ENCODE measurements at places on chromosomes 16 and 17. TPM values are rescaled to one million over a fixed set of nuclear protein-coding genes. Genes with fewer than 3 reads are reported as not detected.

DNA sequence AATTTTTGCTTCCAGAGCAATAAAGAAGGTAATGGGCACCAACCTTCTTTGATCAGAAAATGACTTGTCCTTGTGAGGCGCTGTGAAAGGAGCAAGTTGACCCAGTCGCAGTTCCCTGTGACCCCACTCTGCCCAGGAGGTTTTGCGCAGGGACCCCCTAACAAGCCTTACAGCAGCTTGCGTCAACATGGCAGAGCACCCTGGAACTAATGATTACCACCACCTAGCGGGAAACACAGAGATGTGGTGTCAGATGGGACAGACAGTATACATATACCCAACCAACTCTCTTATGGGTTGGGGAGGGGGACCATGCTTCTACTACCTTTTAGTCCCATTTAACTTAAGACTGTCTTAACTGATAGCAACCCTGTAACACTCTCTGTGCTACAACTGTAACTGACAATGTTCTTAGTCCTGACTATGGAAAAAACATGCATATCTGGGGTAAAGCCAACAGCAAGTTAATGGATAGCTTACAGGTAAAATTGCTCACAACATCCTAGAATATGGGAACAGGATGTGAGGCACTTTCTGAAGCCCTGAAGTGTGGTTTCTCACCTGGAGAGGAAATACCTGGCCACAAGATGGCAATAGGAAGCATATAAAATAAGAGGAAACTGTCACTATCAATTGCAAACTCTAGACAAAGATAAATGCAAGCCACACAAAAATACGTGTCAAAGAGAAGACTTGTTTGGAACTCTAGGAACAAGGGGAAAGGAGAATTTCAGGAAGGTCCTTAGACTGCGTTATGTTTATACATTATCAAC, 3.0 kb downstream of the KARS1 start:
- peaks cover 48% of the 10 kb centered on the region for H3K4me1 ChIP-seq
- DNase-seq = no peak
- peak overlapping the region; percentile 80 for H3K27ac ChIP-seq
- H3K27me3 ChIP-seq = no peaks in the 10 kb centered on the region
- H3K36me3 ChIP-seq = peaks cover 61% of the 10 kb centered on the region

DNA sequence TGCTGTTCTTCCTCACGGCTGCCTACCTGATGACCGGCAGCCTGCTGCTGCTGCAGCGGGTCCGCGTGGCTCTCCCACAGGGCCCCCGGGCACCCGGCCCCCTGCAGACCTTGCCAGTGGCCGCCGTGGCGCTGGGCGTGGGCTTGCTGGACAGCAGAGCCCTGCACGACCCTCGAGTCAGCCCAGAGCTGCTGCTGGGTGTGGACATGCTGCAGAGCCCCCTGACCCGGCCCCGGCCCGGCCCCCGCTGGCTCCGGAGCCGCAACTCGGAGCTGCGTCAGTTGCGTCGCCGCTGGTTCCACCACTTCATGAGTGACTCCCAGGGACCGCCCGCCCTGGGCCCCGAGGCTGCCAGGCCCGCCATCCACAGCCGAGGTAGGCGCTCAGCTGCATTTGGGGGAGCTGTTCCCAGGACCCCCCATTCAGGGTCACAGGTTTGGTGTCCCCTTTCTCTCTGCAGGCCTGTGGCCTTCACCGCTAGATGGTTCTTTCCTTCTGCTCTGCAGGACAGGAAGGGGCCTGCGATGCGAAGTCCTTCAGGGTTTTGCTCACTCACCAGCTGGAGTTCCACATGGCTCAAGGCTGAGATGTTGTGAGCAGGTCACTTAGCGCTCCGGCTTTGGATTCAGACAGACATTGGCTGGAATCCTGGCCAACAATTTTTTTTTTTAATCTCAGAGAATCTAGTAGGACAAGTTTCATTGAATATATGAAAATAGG, 10.7 kb downstream of the WSCD1 start:
- H3K27ac ChIP-seq = no peak overlapping the region
- no peak for DNase-seq
- H3K4me3 ChIP-seq = no peak overlapping the region
- no peaks in the 10 kb centered on the region for H3K36me3 ChIP-seq

DNA sequence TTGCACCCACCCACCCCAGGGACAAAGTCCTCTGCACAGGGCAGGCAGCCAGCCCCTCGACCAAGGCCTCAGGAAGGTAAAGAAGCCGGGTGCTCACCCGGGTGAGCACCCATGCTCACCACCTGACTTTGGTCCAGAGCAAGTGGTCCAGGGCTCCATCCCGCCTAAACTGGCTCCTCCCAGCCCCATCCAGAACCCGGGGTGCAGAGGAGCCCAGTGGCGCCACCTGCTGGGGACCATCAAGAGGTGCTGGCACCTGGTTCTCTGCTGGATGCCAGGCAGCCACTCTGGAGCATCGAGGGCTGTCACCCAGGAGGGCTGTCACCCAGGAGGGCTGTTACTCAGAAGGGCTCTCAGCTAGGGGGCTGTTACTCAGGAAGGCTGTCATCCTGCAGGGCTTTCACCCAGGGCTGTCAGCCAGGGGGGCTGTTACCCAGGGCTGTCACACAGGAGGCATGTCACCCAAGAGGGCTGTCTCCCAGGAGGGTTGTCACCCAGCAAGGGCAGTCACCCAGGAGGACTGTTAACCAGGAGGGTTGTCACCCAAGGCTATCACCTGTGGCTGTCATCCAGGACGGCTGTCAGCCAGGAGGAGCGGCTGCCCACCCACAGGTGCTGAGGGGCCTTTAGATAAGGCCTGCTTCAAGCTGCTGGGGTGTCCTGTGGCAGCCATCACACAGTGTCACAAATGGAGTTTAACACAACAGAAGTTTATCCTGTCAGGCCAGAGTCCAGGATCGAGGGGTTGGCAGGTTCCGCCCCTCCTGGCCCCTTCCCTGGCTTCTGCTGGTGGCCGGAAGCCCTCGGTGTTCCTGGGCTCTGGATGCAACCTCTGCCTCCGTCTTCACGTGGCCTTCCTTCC, 98.5 kb downstream of the TNFRSF13B start:
- H3K36me3 ChIP-seq = no peaks in the 10 kb centered on the region
- no peak overlapping the region for H3K27ac ChIP-seq
- H3K4me1 ChIP-seq = no peaks in the 10 kb centered on the region
- DNase-seq = peak; percentile 39
- no peaks in the 10 kb centered on the region for H3K27me3 ChIP-seq

GRCh38 chr16:84918006-84918909, 93.1 kb downstream of the ZDHHC7 start:
- H3K4me3 ChIP-seq = no peak overlapping the region
- no peak for DNase-seq
- H3K4me1 ChIP-seq = no peaks in the 10 kb centered on the region
- H3K27me3 ChIP-seq = peaks cover 27% of the 10 kb centered on the region
- no peak overlapping the region for H3K27ac ChIP-seq
- H3K36me3 ChIP-seq = no peaks in the 10 kb centered on the region

- no peak for DNase-seq
- peaks cover 18% of the 10 kb centered on the region for H3K27me3 ChIP-seq
- H3K4me1 ChIP-seq = peaks cover 8% of the 10 kb centered on the region
- H3K36me3 ChIP-seq = no peaks in the 10 kb centered on the region
- peak overlapping the region; percentile 66 for H3K27ac ChIP-seq
- H3K4me3 ChIP-seq = peak overlapping the region; percentile 4
Measured at GRCh38 chr17:13508896-13509295, 92.8 kb downstream of the HS3ST3A1 start.

DNA sequence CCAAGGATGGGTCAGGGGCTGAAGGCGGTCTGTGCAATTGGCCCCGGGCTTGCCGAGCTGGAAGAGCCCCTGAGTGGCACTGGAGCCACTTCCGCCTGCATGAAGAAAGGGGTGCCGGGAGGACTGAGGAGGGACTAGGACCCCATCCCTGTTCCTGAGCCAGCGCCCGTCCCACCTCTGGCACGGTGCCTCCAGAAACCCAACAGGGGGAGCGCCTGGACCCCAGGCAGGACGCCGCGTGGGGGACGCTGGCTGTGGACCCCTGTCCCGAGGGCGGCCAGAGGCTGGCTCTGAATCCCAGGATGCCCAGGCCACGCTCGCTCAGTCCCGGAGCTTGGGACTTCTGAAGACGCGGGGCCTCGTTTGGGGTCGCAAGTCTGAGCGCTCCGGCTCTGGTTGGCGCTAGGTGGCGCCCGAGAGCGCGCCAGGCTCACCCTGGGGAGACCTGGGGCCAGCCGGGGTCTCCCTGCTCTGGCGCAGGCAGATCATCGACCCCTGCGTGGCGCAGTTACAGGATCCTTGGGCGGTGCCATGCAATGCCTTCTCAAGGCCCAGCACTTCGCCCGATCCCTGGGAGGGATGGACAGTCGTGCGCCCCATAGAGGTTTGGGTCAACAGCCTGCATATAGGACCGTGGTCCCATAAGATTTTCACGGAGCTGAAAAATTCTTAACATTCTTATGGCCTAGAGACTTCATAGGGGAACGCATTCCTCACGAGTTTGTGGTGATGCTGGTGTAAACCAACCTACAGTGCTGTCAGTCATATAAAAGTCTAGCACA, 58.5 kb upstream of the CREBBP start:
- peak; percentile 62 for DNase-seq
- H3K27me3 ChIP-seq = peaks cover 3% of the 10 kb centered on the region
- no peak overlapping the region for H3K4me3 ChIP-seq
- H3K4me1 ChIP-seq = peaks cover 4% of the 10 kb centered on the region

- H3K27me3 ChIP-seq = peaks cover 2% of the 10 kb centered on the region
- H3K4me1 ChIP-seq = peaks cover 30% of the 10 kb centered on the region
- DNase-seq = no peak
- H3K36me3 ChIP-seq = no peaks in the 10 kb centered on the region
- no peak overlapping the region for H3K27ac ChIP-seq
- no peak overlapping the region for H3K4me3 ChIP-seq
Measured at GRCh38 chr16:86667035-86667434, 88.7 kb downstream of the FOXL1 start.

- H3K36me3 ChIP-seq = peaks cover 1% of the 10 kb centered on the region
- no peak overlapping the region for H3K27ac ChIP-seq
- peaks cover 4% of the 10 kb centered on the region for H3K27me3 ChIP-seq
- H3K4me1 ChIP-seq = peaks cover 17% of the 10 kb centered on the region
- H3K4me3 ChIP-seq = no peak overlapping the region
- DNase-seq = no peak
Measured at GRCh38 chr17:82328141-82328993, 5.2 kb downstream of the SECTM1 start.

DNA sequence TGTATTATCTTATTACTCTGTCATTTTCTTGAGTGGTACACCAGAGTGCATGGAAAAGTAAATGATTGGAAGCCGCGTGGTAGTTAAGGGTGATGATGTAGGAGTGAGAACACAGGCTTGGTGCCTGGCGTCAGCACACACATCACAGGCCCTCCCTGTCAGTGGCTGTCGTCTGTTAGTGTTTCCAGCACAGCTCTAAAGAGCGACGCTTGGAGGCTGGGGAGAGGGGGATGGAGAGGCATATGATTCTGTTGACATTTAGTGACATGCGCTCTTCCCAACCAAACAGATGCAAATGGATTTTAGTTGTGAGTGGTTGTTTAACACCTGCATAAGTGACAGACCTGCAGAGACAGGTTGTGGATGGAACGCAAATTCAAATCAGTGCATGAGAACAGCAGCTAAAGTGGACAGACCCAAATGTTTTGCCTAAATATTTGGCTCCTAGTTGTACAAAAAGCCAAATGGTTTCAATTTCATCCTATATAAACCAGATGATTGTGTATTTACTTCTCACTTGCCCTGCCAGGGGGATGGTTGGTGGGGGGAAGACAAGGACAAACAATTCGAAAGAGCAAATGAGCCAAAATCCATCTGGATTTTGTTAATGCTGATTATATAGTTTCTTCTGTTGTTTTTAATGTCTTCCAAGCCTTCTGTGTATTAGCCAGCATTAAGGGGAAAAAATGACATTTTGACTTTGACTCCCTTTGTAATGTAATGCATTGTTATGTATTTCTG, 222.3 kb downstream of the WWOX start:
- no peak overlapping the region for H3K27ac ChIP-seq
- no peaks in the 10 kb centered on the region for H3K36me3 ChIP-seq
- no peak for DNase-seq
- H3K4me3 ChIP-seq = no peak overlapping the region

GRCh38 chr17:80984749-80985148, 6.9 kb upstream of the CHMP6 start:
- peaks cover 14% of the 10 kb centered on the region for H3K4me1 ChIP-seq
- no peak overlapping the region for H3K4me3 ChIP-seq
- no peak for DNase-seq
- peaks cover 7% of the 10 kb centered on the region for H3K27me3 ChIP-seq
- H3K36me3 ChIP-seq = no peaks in the 10 kb centered on the region

GRCh38 chr17:63993368-63993985, 4.7 kb upstream of the PRR29 start:
- peak overlapping the region; percentile 85 for H3K27ac ChIP-seq
- peaks cover 2% of the 10 kb centered on the region for H3K36me3 ChIP-seq
- peaks cover 75% of the 10 kb centered on the region for H3K4me1 ChIP-seq
- H3K27me3 ChIP-seq = peaks cover 19% of the 10 kb centered on the region

- peaks cover 5% of the 10 kb centered on the region for H3K36me3 ChIP-seq
- H3K4me3 ChIP-seq = peak overlapping the region; percentile 80
- DNase-seq = no peak
- peak overlapping the region; percentile 27 for H3K27ac ChIP-seq
- peaks cover 16% of the 10 kb centered on the region for H3K4me1 ChIP-seq
- H3K27me3 ChIP-seq = no peaks in the 10 kb centered on the region
Measured at GRCh38 chr16:48386559-48387312, 1.5 kb upstream of the SIAH1 start.

- H3K36me3 ChIP-seq = peaks cover 12% of the 10 kb centered on the region
- DNase-seq = no peak
- peak overlapping the region; percentile 20 for H3K27ac ChIP-seq
Measured at GRCh38 chr17:8862213-8863056, 5.0 kb downstream of the PIK3R6 start.

GRCh38 chr17:63511331-63511730, 11.8 kb upstream of the KCNH6 start:
- no peak overlapping the region for H3K27ac ChIP-seq
- DNase-seq = no peak
- H3K4me3 ChIP-seq = no peak overlapping the region
- H3K4me1 ChIP-seq = no peaks in the 10 kb centered on the region

The TMC8 gene
- total RNA-seq = 364 TPM

The CDH11 gene
- not detected for total RNA-seq

The KRT24 gene
- not detected for total RNA-seq

The MYH2 gene
- total RNA-seq = not detected

The SLC16A3 gene
- 140 TPM for total RNA-seq

All from activated CD4-positive, alpha-beta T cell treated with anti-CD3 and anti-CD28 coated beads, Interleukin-2, amount 10 ng/mL, durations not matched to agents 7 days and 5 days (primary cell).